ENCODE measurements at places on chromosomes 12 and 14.

GRCh38 chr12:46935271-46935847, 109.6 kb upstream of the SLC38A4 start:
- DNase-seq, result no peak

- DNase-seq, result no peak
These were observed 1.9 kb downstream of the RTL1 start for GRCh38 chr14:100901391-100902183.

- no peak for DNase-seq
These were observed 129.4 kb upstream of the DNM1L start for GRCh38 chr12:32549675-32550079.

DNA sequence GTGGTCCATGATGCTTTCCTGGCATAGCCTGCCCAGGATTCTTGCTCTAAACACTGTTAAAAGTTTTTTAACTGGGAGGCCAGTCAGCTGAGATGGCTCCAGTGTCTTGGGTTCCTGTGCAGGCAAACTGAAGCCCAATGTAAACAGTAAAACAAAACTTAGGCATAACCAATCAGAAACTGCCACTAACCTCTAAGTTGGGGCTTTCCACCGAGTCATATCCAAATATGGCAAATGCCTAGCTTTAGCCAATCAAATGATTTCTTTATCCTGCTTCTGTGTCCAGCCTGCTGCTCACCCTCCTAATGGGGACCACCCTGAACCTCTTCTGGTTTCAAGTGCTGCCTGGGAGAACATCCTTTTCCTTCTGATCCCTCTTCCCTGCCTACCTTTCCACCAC, 277.9 kb downstream of the EMP1 start:
- no peak for DNase-seq

DNA sequence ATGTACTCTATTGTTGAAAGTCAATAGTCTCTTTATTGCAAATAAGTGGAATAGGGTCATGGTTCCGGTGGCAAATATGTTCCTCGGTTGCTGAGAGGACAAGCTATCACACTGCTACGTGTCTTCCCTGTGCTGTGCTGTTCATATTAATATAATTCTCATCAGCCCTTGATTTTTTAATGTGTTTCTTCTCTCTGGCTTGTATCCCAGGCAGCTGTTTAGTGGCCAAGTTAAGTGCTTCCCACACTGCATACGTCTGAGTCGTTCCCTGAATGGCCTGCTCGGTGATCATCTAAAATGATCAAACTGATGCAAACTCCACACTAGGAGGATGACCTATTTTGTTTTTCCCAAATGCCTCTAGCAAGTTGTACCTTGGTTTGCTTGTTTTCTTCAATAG, 186.4 kb downstream of the ANO6 start:
- no peak for DNase-seq

DNA sequence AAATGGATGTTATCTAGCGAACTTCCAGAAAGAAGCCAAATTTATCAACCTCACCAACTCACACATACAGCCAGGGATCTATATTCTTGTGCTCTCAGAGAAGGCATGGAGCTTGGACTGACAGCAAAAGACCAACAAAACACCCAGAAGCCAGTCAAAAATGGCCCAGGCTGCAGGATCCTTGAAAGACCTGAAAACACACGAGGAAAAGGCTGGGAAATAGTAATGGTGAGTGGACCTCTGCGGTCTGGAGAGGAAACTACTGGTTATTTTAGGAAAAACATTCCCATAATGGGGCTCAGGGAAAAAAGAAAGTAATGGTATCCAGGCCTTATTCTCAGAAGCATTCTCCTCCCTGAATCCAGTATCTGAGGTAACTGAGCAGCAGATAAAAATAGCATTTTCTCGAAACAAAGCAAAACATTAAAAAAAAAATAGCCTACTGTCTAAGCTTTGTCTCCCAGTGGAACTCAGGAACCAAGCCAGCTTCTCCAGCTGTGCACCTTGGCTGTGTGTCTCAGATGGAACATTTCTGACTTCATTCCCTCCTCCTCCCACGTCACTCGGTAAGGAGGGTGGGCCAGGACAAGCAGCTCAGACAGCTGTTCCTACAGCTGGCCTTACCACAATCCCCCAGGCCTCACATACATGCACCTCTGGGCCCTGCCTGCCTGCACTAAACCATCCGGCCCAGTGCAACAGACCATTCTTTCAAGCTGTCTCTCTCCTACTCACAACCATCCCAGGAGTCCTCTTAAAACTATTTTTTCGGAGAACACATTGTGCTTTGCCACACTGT, 249.9 kb downstream of the DAD1 start:
- DNase-seq, result no peak

DNA sequence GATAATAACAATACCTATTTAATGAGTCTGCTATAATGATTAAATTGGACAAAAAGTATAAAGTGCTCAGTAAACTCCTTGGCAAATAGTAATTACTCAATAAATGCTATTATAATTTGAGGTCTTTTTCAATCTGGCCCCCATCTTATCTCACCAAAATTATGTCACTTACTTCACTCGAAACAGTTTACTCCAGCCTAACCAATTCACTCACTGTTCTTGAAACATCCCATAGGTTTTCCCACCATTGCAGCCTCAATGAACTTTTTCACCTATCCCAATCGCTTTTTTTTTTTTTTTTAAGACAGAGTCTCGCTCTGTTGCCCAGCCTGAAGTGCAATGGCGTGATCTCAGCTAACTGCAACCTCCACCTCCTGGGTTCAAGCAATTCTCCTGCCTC, 17.5 kb upstream of the PRKAG1 start:
- no peak for DNase-seq

DNA sequence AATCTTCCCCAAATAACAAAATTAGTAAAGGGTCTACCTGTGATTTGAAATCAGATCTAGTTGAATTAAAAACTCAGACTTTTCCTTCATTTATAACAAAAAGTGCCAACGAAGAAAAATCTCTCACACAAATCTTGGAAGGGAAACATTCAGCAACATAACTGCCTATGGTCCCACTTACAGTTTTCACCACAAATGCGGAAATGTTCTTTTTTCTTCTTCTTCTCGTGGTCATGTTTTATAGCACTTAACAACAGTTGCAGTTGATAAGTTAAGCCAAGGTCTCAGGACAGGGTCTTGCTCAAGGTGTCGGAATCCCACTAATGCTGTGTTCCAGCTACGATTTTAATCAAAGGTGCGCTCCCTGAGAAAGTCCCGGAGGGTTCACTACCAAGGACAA, 10.1 kb downstream of the RNASE6 start:
- DNase-seq, result no peak

GRCh38 chr14:88542857-88543795, 11.7 kb downstream of the PTPN21 start:
- DNase-seq, result no peak

GRCh38 chr12:90515199-90516175, 439.5 kb downstream of the CCER1 start:
- DNase-seq, result no peak

DNA sequence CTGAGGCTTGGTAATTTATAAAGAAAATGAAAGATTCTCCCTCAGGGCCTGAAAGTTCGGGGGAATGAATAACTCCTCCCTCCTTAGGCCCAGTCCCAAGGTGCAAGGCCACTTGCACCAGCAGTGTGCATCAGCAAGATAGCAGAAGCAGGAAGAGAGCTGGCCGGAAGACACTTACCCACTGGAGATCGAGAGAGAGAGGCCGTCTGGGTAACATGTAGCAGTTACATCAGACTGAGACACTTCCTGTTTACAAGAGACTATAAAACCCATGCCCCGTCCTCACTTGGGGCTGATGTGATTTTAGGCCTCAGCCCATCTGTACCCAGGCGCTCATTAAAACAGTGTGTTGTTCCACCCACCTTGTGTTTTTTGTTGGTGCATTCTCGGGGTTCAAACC, 85.2 kb downstream of the TMTC3 start:
- no peak for DNase-seq

GRCh38 chr14:67522270-67522669, 10.8 kb upstream of the PLEKHH1 start:
- no peak for DNase-seq

DNA sequence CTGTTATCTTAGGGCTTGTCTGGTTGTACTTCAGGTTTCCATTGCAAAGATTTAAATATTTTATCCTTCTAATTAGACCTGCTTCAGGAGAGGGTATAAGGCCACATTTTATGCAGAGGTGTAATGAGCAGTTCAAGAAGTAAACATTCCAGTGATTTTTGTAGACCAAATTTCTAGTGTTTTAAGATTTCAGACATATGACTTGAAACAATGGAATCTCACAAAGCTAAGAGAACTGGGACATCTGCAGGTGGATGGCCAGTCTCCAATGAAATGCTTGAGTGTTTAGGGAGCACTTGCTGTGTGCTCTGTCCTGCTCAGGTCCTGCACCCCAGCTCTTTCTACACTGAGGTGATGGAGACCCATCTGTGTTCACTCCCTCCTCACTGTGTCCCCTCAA, 7.9 kb downstream of the C14orf132 start:
- DNase-seq, result no peak

- DNase-seq, result no peak
These were observed 481.1 kb downstream of the CCER1 start for GRCh38 chr12:90473831-90474230.

GRCh38 chr12:24480766-24481449, 468.0 kb downstream of the BCAT1 start:
- no peak for DNase-seq

DNA sequence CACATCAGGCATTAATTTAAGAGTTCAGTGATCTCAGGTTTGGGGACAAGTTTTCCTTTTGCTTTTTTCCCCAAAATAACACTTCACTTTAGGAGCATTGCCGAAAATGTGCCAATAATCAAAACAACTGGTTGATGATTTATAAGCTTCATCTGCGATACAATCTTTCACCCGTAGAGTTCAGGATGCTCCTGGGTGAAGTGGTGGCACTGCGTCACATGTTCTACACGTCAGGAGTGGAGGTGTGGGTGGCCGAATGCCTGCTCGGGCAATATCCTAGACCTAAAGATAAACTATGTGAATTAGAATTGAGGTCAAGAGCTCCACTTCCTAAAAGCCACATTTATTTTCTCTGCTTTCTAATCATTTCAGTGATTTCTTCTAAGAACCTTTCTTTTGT, 70.9 kb upstream of the DICER1 start:
- DNase-seq, result no peak

DNA sequence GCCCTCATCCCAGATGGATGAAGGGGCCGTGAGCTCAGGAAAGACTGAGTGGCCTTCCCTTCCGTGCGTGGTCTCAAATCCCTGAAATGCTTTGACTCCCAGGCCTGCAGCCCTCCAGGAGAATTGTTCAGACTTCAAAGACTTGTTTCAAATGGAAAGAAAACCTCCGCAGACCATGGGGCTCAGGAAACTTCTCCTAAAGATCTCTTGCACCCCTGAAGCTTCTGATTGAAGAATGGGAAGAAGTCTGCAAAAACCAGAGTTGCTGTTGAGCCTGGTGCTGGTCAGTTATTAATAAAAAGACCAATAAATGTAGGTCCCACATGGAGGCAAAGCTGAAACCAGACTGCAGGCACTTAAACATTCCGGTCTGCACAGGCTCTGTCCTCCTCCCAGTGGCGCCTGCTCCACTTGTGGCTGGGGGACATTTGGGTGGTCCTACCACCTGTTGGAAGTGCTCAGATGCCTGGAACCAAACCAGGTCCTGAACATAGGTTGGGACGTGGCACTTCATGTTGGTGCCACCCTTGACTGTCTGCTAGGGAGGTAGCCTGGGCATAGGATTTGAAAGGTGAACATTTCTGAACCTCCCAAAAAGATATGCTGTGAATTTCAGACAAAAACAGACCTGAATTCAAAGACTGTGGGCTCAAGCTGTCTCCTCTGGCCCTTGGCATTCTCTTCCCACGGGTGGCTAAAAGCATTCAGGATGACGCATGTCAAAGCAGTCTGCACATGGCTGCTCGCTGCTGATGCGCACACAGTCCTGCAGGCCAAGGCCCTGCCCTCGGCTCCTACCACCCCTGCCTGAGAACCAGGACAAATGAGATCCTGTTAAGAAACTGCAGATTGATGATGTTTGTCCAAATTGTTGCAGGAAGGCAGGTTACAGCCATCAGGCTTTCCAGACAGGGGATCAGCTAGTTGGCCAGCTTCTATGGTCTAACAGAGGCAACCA, 36.2 kb upstream of the MEG3 start:
- no peak for DNase-seq

DNA sequence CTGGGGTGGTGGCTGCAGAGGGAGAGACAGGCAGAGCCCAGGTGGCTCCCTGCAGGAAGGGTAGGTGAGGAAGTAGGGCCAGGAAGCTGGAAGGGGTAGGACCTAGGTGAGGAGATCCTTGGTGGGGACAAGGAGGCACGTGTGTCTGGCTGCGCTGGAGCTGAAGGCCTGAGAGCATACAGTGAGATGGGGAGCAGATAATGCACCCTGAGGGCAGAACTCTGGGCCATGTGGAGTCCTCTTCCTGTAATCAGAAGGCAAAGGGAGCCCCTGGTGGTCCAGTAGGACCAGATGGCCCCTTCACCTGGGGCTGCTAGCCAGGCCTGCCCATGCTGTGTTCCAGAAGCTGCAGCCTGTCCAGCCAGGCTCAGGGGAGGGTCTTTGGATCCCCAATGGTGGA, 15.3 kb upstream of the KRT80 start:
- no peak for DNase-seq

DNA sequence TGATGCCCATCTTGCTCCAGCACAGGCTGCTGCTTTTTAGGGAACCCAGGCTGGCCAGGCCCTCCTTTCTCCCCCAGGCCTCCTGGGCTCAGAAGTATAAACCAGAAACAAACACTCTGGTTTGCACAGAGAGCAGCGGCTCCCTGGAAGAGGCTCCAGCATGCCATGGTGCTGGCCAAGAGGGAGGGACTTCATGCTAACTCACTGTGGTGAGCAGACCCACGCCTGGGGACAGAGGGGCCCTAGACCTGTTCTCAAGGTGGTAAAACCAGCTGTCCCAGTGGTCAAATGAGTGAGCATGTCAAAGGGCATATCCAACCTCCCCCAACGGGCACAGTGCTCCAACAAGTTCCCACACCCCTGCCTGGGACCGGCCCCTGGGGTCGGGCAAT, 15.5 kb downstream of the BCL11B start:
- DNase-seq, result no peak

GRCh38 chr14:63852271-63852816, 460 bp upstream of the SYNE2 start:
- no peak for DNase-seq

DNA sequence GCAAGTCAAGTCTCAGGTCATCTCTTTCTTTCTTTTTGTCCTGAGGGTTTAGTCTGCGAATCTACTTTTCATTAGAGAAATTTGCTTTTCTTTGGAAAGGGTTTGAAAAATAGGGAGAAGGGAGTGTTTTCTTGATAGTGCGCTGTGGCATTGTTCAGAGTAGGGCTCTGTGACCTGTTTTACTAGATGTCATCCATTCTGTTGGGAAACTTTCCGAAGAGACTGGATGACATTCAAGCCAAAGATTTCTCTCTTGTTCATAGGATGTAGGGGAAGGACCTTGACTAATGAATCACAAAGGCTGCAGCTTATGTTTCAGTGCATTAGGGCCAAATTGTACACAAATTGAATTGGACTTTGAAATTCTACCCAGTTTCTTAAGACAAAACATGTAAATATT, 14.7 kb downstream of the DLST start:
- no peak for DNase-seq

GRCh38 chr14:61517911-61518384, 177.4 kb upstream of the HIF1A start:
- DNase-seq, result no peak

All from MCF 10A (cell line).